ENCODE measurements at places on chromosomes 13 and 19.

DNA sequence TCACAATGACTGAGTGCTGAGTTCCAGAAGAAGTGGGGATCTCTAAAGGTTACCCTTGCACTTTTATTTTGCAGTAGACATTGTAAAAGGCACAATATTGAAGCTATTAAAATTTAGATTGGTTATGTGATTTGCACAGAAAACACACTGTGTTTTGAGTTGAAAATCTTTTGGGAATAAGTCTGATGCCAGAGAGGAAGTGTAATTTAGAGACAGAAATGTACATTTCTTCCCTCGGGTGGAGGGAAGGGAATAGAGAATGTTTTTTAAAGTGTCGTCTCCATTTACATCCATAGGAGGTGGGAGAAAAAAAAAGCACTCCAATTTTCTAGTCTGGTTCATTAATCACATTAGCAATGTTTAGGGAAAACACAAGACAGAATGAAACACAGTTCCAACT, 465.8 kb downstream of the OLFM4 start:
- DNase-seq = no peak

DNA sequence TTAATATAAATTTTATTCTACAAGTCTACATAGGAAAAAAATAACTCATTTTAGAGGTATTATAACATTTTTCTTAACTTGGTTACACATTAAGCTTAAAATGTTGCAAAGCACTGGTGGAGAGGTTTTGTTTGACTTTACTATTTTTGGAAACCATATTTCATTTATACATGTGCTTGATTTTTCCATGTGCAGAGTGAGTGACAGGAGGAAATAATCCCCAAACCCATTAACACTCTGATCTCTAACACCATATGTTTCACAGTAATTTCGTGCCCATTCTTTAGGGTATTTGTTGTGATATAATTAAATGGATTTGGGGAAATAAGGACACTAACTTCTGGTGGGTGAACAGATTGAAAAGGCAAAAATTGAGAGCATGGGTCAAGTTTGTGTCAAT, 2124.4 kb upstream of the PCDH20 start:
- no peak for DNase-seq

GRCh38 chr13:71873418-71874247, 6.6 kb upstream of the DACH1 start:
- no peak for DNase-seq

GRCh38 chr19:17337675-17338432, 501 bp downstream of the GTPBP3 start:
- no peak for DNase-seq

Data from right forelimb (tissue), 1 donor.